ENCODE measurements at places on chromosomes 16 and 17.

DNA sequence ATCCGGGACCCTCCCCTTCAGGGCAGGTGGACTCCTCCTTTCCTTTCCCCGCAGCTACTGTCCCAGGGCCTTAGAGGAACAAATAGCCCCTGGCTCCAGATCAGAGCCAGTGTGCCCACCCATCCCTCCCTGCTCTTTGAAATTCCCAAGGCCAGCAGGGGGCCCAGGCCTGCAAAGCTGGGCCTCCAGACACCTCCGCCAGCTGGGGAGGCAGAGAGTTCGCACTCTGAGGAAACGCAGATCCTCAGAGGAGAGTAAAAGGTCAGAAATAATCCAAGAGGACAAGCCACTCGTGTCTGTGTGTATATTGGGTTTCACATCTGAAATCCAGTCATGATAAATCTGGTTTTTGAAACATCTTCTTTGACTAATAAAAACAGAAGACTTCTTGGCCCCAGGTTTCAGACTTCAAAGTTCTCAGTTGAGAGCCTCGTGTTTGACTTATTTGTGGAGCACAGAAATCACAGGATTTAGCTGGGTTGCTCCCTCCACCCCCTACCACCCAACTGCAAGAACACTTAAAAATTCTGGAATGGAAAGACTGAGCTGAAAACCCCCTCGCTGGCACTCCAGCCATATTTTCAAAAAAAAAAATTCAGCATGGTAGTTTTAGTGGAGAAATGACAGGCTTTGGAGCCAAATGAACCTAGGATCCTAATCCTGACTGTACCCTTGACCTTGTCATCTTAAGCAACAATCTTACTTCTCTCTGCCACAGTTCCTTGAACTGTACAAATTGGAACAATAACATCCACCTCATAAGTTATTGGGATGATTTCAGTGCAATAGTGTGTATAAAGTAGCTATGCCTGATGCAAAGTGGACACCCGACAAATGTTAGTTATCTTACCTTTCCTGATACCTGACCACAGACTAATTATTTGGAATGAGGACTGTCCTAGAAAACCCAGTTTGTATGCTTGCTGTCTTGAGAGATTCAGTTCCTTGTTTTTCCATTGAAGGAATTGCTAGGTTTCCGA lies 44.5 kb upstream of the TBX2 start:
- DNase-seq: peak; percentile 34

- DNase-seq: no peak
Observed at GRCh38 chr17:38825762-38826247, 684 bp upstream of the CWC25 start.

GRCh38 chr16:81632392-81633146 lies 146.5 kb upstream of the PLCG2 start:
- DNase-seq: no peak

GRCh38 chr16:52812678-52813556 lies 239.8 kb downstream of the CHD9NB start:
- no peak for DNase-seq

DNA sequence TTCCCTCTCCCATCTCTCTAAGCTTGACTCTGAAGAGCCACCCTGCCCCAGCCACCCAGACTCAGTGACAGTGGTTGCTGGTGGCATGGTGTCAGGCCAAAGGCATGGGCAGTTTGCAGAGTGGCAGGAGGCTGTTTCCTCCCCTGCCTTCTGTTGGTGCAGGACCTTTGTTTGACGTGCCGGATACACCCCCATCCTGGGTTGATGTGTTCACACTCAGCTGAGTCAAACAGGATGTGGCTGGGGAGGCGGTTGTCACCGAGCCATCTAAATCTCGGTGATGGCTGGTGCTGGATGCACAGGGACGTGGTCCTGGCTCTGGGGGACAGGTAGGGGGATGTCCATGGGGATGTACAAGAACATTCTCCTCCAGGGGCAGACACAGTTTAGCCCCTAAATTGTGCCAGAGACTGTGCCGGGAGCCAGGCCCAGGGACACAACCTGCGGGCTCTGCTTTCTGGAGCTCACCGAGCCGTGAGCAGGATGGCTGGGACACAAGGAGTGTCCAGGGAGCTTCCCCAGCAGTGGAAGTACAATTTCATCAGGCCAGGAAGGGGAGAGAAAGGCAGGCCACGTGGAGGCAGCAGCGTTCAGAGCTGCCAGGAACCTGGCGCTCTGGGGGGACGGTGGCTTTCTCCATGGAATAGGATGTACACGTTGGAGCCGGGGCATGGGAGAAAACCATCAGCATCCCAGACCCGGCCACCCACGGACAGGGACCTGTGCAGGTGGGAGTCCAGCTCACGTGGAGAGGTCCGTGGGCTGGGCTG lies 264.2 kb downstream of the SEC14L1 start:
- no peak for DNase-seq

DNA sequence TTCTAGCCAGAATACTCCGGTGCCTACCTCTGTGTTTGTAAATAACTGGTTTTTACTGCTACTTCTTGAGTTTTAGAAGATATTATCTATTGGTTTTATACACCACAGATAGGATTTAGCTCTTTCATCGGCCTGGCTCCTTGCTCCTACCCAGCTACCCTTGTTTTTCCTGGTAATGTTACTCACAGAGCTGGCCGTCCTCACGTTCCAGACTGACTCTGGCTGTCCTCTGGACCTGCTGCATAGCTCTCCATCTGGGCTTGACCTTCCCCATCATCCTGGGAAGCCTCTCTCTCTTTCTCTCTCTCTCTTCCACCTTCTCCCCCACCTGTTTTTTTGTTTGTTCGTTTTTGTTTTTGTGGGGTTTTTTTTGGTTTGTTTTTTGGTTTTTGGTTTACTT lies 51.5 kb downstream of the MPRIP start:
- DNase-seq: no peak

DNA sequence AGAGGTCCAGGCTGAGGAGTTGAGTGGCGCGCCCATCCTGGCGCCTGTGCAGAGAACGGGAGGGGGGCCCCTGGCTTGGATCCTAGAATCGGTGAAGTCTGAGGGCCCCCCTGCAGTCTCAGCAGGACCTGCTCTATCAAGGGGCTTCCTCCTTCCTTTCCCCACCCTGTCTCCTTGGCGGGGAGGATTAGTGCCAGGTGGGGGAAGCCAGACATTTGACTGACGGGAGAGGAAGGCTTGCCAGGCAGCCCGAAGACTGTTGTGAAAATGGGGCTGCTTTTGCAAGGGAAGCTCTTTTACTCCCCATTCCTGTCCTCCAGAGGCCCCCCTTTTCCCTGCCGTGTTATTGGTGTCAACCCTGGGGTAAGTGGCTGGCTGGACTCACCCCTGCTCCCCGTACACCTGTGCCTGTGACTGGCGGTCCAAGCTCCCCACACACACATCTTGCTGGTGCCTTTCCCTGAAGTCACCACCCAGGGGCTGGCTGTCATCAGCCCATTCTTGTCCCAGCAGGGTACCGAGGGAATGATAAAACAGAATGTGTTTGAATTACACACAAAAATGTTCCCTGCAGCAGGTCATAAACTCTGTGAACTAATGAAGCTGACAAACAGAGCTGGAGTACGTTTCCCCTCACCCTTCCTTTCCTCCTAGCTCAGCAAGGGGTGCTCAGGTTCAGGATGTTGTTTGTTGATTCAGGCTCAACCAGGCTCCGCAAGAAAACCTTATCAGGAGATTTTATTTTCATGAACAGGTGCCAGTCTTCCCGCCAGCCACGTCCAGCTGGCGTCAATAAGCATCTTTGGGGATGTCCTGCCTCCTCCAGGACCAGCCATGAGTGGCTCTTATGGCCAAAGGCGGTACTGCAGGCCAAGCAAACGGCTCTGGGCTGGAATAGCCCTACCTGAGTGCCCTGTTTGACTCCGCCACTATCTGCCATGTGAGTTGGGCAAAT lies 4.4 kb upstream of the ARMC7 start:
- peak; percentile 76 for DNase-seq

DNA sequence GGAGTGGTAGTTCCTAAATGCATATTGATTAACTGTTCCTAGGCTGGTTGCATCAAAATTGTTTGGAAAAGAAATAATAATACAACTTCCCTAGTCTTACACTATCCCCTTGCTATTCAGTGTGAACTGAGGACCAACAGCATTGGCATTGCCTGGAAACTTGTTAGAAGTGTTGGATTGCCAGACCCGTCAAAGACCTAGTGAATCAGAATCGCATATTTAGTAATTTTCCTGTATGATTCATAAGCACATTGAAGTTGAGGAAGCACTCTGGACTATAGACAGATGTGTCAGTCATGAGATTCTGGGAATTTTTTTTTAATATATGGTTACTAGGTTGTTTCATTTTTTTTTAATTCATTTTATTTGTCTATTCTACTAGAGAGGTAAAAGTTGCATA lies 34.7 kb upstream of the KCNJ16 start:
- DNase-seq: no peak

GRCh38 chr17:71180801-71181385 lies 939.9 kb upstream of the SOX9 start:
- DNase-seq: peak; percentile 48

GRCh38 chr17:602436-602835 lies 112.2 kb downstream of the VPS53 start:
- no peak for DNase-seq

DNA sequence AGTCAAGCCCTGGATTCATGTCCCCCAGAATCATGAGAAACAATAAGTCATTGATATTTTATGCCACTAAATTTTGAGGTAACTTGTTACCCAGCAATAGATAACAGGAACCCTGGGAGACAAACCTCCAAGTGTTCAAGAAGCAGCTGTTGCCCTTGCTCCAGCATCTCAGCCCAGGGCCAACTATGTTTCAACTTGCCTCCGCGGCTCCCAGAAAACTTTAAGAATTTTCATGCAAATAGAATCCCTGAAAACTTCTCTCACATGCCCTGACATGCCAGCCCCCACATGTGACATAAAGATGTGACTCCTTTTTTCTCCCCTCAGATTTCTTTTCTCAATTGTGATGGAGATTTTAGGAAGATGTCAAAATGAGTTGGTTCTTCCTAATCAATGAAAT lies 22.8 kb downstream of the LYRM9 start:
- no peak for DNase-seq

DNA sequence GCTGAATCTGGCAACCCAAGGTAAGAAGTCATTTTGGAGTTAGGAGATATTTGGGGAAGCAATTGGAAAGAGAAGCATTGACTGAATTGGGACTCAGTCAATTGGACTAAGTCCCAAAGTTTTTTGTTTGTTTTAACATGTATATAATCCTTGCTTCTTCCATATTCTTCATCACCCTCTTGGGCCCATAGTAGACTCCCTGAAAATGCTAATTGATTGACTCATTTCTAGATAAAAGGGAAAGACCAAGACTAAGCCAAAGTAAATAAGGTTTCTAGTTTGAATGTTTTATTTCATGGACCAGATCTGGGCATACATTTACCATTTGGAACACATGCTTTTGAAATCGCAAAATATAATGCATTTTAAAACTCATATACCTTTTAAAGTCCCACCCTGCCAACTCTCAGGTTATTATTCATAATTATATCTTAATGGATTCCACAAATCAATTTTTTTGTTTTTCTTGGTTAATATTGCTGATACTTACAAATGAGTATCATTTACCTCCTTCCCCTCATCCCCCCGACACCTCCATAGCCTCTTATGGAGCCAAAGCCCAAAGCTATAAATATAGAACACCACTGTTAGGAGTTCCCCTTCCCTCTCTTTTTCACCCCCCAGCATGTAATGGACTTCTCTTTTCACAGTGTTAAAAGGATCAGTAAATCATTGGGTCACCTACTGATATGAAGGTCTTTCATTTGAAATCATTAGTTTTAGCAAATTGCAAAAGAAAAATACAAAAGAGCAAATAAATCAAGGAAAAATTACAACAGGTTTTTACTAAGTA lies 674.0 kb upstream of the SOX9 start:
- DNase-seq: no peak

DNA sequence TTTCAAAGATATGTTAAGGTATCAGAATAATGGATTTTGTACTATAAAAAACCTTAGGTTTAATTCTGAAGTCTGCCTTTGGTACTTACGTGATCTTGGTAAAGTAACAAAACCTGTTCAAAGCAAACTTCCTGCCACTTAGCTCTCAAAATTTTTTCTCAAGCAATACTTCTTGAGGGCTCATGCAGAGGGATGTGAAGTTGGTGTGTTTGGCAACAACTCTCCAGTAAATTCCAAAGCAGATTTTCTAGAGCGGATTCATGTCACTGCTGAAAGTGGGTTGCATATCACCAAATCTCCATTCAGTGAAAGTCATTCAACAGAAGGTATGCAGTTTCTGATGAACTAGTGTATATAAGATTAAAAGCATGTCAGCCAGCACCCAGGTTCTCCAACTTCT lies 856.7 kb downstream of the CDH8 start:
- DNase-seq: no peak
